ENCODE measurements at places on chromosomes 1 and 21.
A peak's percentile ranks its signal among the peaks of the same experiment; 100 is the strongest.

DNA sequence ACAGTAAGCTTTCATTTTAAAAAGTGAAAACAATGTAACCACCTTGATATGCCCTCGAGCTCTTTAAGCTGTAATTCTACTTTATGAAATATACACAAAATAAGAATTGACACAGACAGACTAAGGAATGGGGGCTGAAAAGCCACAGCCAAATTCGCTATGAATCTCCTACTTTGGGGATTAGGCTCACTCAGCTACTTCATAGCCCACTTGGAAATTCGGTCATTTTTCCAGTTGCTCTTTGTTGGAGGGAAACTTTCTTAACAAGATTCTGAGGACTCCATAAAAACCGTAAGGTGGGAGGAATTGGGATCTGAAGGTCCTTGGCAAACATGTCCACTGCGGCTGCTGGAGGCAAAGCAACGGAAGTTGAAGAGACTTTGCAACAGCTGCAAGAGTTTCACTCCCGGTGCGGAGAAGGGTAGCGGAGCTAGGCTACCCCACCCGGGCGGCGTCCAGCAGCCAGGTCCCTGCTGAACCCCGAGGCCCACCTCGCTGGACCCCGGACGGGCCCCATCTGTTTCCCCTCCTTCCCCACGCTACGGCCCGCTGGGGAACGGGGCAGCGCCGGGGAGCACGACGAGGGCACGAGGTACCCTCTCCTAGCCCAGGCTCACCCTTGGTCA, 634 bp downstream of the MYCBP start:
- no peak for DNase-seq

- peak; percentile 90 for DNase-seq
Measured at GRCh38 chr1:235953801-235954200, 87.1 kb upstream of the LYST start.

DNA sequence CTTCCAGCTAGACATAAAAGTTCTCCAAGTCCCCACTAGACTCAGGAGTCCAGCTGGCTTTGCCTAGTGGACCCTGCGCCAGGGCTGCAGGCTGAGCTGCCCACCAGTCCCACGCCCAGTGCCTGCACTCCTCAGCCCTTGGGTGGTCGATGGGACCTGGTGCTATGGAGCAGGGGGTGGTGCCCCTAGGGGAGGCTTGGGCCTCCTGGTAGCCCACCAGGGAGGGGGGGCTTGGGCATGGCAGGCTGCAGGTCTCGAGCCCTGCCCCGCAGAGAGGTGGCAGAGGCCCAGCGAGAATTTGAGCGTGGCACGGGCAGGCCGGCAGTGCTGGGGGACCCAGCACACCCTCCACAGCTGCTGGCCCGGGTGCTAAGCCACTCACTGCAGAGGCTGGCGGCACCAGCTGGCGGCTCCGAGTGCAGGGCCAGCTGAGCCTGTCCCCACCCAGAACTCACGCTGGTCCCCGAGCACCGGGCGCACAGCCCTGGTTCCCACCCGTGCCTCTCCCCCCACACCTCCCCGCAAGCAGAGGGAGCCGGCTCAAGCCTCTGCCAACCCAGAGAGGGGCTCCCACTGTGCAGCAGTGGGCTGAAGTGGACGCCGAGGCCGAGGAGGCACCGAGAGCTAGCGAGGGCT, 30.2 kb upstream of the GBP5 start:
- DNase-seq: no peak

DNA sequence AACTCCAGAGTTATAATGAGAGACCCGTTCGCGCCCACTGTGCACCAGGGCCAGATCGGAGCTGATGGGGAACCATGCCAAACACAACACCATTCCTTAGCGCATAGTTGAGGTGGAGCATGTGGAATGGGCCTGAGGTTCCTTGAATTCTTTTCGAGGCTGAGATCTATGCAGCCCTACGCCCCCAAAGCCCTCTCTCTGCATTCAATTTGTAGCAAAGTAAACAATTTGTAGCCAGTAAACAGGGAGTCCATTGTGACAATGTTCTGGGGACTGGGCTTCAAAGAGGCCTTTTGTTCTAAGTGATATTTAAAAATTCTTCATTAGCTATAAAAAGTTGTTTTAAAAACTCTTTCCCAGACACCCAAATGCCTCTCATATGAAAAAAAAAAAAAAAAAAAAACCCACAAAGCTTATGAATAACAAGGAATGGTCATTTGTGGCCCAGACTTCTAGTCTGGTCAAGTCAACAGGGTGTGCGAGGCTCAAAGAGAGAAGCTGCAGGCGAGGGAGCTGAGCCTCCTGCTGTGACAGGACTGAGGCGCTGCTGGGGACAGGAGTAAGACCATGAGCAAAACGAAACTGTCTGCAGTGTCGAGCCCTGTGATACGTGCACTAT, 30.6 kb upstream of the KCNE2 start:
- DNase-seq: no peak

GRCh38 chr1:97538113-97538512, 382.7 kb downstream of the DPYD start:
- no peak for DNase-seq

- peak; percentile 28 for DNase-seq
Measured at GRCh38 chr1:54794451-54795355, 6.4 kb downstream of the TTC22 start.

- no peak for DNase-seq
Measured at GRCh38 chr1:234835239-234835638, 225.3 kb upstream of the IRF2BP2 start.

DNA sequence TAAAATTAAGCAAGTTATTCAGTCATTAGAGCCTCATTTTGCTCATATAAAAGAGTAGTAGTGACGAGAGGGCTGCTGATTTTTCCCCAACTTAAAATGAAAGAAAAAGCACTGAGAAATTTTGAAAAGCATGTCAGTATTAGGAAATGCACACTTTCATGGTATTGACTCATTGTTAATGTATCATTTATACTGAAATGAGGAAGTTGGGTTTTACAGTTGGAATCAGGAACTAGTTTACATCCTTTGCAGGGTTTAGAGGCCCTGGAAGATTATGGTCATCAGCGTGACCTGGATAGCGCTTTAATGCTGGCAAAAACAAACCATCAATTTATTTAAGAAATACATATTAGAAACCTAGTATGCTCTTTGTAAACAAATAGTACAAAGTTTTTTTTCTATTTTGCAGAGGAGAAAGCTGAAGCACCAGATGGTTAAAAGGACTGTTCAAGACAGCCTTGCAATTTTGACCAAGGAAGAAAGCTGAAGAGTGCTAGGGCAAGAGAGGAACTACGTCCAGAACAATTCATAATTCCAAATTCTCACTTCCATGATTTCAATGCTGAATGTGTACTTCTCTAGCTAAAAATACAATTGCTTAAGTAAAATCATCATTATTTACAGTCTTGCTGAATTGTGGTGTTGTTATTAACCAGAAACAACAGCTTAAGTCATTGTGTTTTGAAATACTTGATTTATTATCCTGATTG, 94.8 kb upstream of the SGIP1 start:
- DNase-seq: peak; percentile 84

Measured in HCEC 1CT (cell line).